ENCODE measurements at places on chromosomes 1 and 21.

GRCh38 chr1:115690972-115691371 lies 49.2 kb downstream of the VANGL1 start:
- no peak for DNase-seq

DNA sequence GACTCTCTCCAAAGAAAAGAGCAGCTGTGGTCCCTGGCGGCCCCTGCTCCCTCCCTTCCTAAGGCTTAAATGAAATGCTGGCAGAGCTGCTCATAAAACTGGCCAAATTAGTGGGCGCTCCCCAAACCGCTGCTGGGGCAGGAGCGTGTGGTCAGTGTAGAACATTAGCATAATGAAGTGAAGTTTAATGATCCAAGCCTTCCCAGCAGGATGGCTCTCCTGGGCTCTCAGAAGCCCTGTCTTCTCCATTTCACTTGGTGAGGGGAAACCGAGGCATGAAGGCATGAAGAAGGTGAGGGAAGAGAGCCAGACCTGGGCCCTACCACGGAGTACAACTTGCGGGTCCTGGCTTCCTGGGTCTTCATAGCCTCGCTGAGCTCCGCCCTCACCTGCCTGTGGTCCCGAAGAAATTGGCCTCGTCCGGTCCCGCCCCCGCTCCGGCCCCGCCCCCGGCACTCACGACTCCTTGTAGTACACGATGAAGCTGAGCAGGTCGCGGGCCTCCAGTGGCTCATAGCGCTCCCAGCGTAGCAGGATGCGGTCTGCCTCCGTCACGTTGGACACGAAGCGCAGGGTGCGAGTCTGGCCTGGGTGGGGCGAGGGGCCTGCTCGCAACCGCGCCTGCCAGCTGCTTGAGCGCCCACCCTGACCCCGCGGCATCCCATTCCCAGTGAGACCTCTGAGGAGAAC lies 10.3 kb downstream of the INSRR start:
- no peak for DNase-seq

DNA sequence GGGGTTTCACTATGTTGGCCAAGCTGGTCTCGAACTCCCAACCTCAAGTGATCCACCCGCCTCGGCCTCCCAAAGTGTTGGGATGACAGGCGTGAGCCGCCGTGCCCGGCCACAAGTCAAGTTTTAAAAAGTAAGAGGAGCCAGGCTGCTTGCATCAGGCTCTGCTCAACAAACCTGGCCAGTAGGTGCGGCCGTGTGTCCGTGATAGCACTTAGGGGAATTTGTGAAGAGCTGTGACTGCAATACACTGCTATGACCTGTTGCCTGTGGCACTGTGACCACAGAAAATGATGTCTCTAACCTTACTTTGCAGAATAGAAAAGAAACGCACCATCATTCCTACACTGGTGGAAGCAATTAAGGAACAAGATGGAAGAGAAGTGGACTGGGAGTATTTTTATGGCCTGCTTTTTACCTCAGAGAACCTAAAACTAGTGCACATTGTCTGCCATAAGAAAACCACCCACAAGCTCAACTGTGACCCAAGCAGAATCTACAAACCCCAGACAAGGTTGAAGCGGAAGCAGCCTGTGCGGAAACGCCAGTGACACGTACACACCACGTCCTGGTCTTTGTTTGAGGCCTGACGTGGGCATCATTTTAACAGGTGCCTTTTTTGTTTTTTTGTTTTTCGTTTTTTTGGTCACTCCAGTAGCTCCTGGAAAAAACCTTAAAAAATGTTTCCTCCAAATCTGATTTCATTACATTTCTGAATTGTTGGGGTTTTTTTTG lies 16.7 kb downstream of the C1orf174 start:
- DNase-seq, result no peak

GRCh38 chr1:226407199-226407496 lies 745 bp downstream of the PARP1 start:
- DNase-seq, result no peak

GRCh38 chr21:45995686-45996179 lies 14.2 kb downstream of the COL6A1 start:
- DNase-seq, result no peak

DNA sequence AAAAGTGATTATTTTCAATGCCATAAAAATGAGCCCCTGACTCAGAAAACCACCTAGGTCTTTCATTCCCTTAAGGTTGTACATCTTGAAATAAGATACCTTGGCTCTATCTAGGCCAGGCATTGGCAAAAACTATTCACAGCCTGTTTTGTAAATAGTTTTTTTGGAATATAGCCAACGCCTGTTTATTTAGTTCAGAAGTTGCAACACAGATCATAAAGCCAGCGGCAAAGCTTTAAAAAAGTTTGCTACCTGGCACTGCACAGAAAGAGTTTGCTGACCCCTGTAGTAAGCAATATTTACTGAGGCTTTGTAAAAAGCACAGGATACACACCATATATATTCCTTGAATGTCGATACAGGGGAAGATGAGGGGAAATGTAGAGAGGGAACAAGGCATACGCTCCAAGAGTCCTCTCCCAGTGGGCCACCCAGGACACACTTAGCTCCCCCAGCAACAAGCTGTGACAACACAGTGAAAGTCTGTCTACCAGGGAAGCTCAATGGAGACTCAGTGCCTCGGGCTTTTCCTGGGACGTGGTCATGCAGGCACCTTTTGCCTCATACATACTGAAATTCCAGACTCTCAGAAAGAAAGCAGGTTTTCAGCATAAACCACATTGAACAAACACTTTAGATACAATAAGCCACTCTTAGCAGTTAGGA lies 20.5 kb downstream of the TARBP1 start:
- no peak for DNase-seq

DNA sequence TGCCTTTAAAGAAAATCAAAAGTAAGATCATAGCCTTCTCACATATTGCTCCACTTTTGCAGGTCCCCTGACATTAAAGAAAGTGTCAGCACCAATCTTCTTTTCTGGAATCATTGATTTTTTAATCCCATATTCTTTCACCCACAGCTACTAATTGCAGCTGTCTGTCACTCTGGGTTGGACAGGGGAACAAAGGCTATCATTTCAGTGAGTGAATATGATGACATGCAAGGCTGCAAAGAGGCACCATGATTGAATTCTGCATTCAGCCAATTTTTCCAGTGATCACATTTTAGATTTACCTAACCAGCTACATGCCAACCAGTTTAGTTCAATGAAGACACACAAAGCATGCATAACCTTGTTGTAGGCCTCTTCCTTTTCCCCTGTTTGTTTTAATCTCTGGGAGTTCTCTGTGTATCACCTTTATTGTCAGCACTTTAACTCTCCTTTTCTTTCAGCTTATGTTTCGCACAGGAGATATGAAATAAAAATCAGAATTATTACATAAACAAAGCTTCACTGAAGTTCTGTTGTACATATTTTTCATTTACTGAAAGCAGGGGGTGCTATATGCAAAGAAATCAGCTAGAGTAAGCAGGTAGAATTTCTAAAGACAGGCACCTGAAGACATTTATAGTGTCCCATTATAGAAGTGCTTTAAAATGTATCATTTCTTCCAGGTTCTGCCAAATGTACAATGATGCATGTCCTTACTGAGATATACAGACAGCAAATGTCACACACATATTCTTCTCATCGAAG lies 584.8 kb downstream of the PLA2G4A start:
- no peak for DNase-seq

- no peak for DNase-seq
These were observed 41.4 kb upstream of the LMX1A start for GRCh38 chr1:165397944-165398343.

GRCh38 chr1:186063091-186063657 lies 311.9 kb downstream of the TPR start:
- no peak for DNase-seq

- no peak for DNase-seq
These were observed 134.5 kb downstream of the HHIPL2 start for GRCh38 chr1:222413436-222413835.

GRCh38 chr1:216750031-216750627 lies 26.9 kb upstream of the ESRRG start:
- peak; percentile 75 for DNase-seq

- DNase-seq, result no peak
These were observed 49.3 kb upstream of the NEK2 start for GRCh38 chr1:211724687-211725196.

DNA sequence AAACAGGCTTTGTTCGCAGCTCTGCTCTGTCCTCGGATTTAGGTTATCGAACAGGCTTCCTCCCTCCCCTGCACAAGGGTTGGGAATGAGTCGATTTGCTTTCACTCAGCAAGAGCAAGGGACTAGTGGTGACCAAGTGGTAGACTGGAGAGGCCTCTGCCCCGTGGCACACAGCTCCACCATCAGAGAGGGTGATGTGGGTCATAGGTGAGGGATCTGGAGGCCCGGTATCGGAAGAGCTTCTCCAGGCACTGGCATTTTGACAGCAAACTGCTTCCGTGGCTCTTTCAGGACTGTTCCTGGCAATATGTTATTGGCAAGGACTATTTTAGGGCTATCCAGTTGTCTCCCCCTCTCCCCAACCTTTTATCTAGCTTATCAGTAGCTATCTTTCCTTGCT lies 3.1 kb upstream of the ELF3 start:
- no peak for DNase-seq

- no peak for DNase-seq
These were observed 351.3 kb downstream of the RRAGC start for GRCh38 chr1:38508232-38508631.

- DNase-seq, result no peak
These were observed 940 bp upstream of the USF1 start for GRCh38 chr1:161046605-161047228.

DNA sequence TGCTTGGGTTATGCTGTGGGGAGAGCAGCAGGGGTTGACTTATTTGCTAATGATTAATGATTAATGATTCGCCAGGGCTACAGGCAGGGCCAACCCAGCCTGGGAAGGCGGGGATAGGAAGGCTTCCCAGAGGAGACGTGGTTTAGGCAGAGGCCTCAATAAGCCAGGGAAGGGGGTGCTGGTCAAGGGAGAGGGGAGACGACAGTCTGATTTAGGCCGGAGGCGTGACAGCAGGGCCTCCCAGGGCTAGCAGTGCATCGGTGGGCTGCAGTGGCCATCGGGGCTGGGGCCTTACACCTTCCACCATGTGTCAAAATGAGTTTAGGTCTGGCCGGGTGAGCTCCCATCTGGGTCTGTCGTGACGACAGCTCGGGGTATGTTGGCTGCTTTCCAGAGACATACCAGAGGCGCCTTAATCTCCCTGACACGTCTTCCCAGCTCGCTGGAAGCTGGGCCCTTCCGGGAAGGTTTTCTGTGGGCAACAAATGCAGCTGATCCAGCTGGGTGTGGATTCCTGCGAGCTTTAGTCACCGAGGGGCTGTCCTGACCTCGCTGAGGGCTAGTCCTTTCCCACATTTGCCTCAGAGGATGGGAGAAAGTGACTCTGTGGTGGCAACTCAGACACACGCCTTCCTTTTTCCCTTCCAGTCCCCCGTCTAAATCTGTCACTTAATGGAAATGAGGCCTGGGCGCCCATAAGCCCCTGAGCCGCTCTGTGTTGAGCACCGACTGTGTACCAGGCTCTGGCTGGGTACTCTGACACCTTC lies 3.7 kb upstream of the SLC1A7 start:
- DNase-seq, result peak; percentile 32

DNA sequence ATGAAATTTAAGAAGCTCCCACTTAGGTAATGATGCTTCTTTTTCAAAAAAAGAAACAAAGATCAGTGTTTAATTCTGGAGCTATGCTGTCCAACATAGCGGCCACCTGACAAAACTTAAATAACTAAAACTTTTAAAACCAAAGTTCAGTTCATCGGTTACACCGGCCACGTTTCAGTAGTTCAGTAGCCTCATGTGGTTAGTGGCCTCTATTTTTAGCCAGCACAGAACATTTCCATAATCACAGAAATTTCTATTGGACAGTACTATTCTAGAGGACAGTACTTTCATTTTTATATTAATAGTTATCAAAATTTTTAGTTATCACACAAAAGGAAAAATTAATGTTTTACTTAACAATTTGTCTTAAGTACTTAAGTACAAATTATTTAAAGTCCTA lies 141.0 kb downstream of the USP25 start:
- no peak for DNase-seq

DNA sequence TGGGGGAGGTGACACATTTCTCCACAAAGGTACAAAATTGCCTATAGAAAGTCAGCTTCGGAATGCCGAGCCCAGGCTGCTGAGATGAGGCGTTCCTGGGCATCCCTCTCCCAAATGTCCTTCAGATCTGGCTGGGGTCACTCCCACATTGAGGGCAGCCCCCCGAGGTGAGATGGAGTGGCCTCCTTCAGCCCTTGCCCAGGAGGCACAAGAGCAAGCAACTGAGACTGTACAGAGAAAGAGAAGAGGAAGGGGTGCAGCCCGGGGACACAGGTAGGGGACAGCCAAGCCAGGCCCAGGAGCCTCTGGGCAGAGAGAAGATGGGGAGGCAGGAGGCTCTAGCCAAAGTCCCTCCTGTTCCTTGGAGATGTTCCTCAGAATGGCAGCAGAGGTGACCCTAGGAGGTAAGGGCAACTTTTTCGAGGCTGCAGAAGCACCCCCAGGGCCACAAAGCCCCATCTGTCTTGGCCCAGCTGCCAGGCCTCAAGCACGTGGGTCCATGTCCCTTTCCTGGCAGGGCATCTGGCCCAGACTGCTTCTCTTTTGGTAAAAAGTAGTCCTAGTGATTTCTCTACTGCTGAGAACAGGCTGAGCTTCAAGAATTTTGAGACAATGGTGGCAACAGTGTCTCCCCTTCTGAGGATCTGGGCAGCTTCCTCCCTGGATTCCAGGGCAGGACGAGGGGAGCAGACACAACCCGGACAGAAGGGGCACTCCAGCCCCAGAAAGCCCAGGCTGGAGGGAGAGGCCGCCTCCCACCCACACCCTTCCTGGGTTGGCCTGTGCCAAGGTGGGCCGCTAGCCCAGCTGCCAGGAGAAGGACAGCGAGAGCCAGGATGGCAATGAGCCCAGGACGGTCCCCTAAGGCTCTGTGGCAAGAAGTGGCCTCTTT lies 68.0 kb downstream of the LRRN2 start:
- peak; percentile 13 for DNase-seq

- DNase-seq, result no peak
These were observed 36.5 kb upstream of the LRRC3 start for GRCh38 chr21:44418876-44419230.

DNA sequence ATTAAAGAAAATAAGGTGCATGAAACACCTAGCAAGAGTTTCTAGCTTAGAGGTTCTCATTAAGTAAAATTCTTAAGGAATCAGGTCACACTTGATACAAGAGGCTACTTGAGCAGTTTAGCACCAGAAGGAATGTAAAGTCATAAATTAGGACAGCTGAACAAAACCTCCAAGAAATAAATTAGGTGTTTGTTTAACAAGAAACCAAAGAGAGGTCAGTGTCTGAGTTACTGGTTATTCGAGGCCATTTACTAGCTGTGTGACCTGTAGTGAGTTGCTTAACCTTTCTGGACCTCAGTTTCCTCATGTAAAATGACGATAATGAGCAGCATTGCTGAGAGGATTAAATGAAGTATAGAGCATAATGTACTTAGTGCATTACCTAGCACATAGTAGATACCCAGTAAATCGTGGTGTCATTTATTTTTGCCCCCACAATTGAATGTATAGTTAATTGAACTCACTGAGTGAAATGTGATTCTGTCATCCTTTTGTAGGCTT lies 908 bp upstream of the ELK4 start:
- DNase-seq, result no peak

- no peak for DNase-seq
These were observed 797 bp upstream of the LEFTY1 start for GRCh38 chr1:225889743-225890142.

- DNase-seq, result no peak
These were observed 7.4 kb downstream of the RPTN start for GRCh38 chr1:152151646-152152045.
